ENCODE measurements at places on chromosomes 6 and 20.

DNA sequence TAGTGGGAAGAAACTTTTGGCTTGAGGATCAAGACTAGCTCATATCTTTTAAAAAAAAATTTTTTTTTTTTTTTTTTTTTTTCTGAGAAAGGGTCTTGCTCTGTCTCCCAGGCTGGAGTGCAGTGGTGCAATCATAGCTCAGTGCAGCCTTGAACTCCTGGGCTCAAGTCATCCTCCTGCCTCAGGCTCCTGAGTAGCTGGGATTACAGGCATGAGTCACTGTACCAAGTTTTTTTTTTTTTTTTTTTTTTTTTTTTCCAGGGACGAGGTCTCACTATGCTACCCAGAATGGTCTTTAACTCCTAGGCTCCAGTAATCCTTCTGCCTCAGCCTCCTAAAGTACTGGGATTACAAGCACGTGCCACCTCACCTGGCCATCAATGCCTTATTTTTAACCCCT is 27.9 kb downstream of the GCLC start:
- no peak for DNase-seq

DNA sequence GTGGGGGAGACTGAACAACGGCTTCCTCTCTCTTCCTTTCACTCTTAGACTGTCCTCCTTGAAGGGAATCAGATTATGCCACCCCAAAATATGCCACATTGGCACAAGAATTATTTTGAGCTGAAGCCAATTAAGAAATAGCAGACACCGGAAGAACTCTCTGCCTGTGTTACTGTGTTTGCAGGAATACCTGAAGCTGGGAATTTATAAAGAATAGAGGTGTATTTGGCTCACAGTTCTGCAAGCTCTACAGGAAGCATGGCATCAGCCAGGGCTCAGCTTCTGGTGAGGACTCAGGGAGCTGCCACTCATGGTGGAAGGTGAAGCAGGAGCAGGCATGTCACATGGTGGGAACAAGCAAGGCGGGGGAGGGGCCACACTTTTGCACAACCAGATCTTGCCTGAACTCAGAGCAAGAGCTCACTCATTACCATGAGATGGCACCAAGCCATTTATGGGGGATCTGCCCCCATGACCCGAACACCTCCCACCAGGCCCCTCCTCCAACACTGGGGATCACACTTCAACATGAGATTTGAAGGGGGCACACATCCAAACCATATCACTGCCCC is 46.0 kb downstream of the PCNA start:
- DNase-seq = no peak

DNA sequence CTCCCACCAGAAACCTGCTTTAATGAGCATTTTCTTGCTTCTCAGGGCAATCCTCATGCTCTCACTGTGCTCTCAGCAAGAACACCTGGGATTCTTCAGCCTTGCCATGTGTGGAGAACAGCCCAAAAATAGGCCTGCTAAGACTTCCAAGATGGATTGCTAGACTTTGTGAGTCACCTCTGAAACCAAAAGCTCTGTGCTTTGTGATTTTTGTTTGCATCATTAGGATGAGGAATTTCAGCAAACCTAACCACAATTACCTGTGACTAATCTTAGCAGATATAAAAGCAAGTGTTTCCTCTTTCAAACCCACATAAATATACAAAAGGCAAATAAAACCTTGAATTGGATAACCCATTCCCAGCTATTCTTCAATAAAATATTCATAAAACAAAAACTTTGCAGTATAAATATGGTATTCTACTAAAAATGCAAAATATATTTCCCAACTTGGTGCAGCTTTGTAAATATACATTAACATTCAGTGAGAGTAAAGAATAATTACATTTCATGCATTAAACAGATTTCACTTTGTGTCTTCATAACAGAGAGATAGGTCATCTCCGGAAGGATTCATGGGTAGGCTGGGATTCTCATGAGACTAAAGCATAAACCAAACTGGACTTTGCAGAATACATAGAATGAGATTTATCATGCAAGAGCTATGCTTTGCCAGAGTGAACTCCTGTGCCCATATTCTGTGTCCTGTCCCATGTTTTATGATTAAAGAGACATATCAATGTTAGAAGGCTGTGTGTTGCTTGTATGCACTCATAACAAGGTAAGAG is 33.5 kb downstream of the TPBG start:
- DNase-seq = no peak

DNA sequence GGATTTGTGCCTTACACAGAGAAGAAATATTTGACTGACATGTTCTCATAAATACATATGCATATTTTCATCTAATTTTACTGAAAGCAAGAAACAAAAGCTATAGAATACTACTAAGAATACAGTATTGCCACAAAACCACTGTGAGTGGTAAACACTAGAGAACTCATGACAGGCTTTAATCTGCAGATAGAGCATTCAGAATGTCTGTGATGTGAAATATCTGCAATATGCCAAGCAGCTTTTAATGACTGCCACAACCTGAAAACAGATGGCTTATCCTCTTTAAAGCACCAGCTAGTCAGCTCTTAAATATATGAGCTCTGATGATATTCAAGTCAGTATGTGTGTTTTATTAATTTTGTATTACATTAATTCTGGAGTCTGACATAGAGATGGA is 3.4 kb downstream of the NAPB start:
- no peak for DNase-seq

GRCh38 chr6:40962241-40962640 is 76.8 kb downstream of the UNC5CL start:
- no peak for DNase-seq

- DNase-seq = no peak
Observed at GRCh38 chr20:11144114-11144950, 470.5 kb upstream of the JAG1 start.

- no peak for DNase-seq
Observed at GRCh38 chr6:144667532-144668503, 382.7 kb downstream of the UTRN start.

- peak; percentile 35 for DNase-seq
Observed at GRCh38 chr6:94955156-94955555, 622.2 kb upstream of the MANEA start.

- no peak for DNase-seq
Observed at GRCh38 chr6:151539506-151540268, 45.9 kb downstream of the CCDC170 start.

DNA sequence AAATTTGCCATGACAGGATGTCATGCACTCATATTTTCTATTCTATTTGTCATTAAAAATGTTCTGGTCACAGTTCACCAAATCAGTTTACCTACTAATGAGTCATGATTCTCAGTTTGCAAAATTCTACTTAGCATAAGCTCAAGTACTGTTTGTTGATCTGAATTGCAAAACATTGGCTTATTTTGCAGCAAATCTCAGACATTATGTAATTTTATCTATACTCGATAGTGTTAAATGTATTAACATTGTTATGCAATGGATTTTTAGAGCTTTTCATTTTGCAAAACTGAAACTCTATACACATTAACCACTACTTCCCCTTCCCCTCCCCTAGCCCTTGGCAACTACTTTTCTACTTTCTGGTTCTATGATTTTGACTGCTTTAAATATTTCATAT is 213.8 kb upstream of the ZFP64 start:
- no peak for DNase-seq

GRCh38 chr6:27889275-27889627 is 22.9 kb downstream of the OR2B2 start:
- no peak for DNase-seq

GRCh38 chr6:80467408-80467807 is 360.9 kb downstream of the BCKDHB start:
- DNase-seq = no peak

DNA sequence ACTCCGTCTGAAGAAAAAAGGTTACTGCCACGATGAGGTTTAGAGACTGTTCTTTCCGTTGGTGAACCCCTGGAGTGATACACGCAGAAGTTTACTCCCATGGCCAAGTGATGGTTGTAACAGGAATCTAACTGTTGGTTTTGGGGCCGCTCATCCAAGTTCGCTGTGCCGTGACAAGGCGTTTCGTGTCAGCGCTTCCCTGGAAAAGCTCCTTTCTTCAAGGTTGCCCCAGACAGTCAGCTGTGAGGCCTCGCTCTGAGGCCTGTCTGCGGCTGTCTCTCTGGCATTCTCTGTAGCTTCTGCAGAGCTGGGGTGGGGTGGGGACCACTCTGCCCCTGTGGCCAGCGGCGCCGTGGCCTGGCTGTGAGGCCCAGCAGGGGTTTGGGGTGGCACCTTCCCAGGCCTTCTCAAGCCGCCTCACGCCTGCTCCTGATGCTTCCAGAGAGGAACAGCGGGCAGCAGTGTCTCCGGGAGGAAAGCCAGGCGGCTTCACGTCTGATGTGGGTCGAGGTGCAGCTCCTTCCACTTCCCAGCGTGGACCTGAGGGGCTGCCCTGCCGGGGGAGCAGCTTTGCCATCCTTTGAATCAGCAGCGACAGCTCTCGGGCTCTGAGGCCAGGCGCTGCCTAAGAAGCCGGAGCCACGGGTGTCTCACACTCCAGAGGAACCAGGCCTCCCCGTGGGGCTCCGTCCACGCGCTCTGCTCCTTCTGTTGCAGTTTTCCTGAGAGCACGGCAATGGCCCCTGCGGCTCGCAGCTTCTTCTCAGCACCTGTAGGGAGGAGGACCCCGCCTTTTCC is 76.2 kb downstream of the SMOC2 start:
- no peak for DNase-seq

DNA sequence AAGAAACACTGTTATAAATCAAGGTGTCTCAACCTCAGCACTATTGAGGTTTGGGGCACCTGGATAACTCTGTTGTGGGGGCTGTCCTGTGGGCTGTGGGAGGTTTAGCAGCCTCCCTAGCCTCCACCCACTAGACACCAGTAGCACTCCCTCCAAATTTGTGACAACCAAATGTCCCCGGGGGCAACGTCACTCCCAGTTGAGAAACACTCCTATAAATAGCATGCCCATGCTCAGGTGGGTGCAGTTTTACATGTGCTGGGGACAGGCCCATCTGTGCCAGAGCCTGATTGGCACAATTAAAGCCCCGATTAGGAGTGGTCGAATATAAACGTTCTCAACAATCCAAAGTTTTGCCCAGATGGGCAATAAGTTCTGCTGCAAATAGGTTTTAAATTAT is 78.9 kb downstream of the FAM50B start:
- no peak for DNase-seq

- DNase-seq = no peak
Observed at GRCh38 chr6:135921188-135921587, 69.7 kb downstream of the PDE7B start.

GRCh38 chr20:23139524-23139923 is 53.4 kb upstream of the CD93 start:
- DNase-seq = peak; percentile 98

GRCh38 chr6:14795451-14795850 is 450.4 kb upstream of the JARID2 start:
- no peak for DNase-seq

- no peak for DNase-seq
Observed at GRCh38 chr20:6606651-6607050, 160.8 kb upstream of the BMP2 start.
